ENCODE measurements at places on chromosomes 11 and 22.

DNA sequence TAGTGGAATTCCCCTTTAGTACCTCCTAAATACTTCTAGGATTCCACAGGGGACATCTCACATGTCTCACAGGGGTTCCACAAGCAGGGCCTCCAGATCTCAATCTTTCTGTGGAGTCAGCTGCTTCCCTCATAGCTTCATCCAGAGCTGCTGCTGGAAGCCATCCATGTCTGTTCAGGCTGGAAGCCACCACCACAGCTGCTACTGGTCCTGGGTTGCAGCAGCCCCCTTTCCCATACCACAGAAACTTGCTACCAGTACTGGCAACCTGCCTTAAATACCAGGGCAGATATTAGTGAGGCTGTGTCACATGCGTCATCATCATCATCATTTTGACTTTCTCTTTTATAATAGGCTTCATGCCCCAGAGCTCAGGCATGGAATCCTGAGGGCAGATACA lies 242.7 kb upstream of the NCAM1 start:
- DNase-seq: no peak

- no peak for DNase-seq
Observed at GRCh38 chr22:23113067-23113846, 28.5 kb downstream of the RSPH14 start.

GRCh38 chr11:125404157-125404810 lies 91.8 kb downstream of the FEZ1 start:
- DNase-seq: no peak

DNA sequence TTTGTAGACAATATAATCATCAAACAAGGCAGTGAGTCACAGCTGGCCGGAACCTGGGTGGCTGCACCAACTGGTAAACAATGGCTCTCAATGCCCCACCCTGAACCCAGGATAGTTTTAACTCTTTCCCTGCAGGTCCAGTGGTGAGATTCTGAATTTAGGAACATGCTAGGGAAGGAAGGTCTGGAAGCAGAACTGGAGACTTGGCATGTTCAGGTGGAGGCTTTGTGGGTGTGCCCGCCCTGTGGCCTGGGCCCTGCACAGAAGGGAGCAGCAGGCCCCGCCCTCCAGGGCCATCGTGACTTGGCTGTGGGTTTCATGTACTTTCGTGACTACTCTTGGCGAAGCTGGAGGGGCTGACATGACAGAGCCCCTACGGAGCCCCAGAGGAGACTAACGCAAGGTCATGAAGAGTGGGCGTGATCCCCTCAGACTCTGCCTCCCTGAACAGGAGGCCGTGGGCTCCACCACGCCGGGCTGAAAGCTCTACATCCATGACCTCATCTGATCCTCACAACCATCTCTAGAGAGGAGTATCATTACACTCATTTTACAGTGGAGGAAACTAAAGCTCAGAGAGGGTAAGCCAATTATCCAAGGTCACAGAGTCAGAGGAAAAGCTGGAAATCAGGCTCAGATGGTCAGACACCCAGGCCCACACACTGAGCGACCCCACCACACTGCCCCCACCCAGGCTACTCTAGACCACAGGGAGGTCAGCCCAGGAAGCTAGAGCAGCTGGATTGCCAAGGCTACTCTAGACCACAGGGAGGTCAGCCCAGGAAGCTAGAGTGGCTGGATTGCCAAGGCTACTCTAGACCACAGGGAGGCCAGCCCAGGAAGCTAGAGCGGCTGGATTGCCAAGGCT lies 27.3 kb downstream of the MAFF start:
- DNase-seq: no peak

GRCh38 chr11:133501643-133502539 lies 30.4 kb downstream of the OPCML start:
- DNase-seq: no peak

GRCh38 chr11:20099527-20099926 lies 60.7 kb downstream of the DBX1 start:
- DNase-seq: no peak

DNA sequence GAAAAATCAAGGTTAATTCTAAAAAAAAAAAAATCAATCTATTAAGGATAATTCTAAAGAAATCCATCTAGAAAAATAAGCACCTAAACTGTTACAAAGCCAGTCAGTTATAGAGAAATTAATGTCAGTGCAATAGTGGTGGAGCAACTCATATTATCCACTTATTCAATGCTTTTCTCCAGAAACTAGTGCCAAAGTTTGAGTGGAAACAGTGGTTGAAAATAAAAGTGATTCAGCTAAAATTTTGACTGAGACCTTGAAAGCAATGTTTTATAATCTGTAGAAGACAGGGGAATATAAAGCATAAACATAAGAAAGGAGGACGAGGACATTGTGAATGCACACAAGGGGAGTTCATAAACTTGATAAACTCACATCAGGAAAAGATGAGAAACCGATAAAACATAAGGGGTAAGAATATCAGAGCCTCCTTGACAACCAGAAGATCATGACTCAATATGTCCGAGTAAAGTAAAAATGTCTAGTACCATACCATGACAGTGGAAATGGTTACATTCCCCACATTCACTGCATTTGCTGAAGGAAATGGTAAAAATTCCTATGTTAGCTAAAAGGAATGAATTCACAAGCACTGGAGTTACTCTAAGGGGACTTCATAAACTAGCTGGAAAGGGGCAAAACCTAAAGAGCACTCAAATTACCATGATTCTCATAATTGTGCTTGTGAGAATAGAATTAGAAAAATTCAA lies 58.7 kb upstream of the SLC5A12 start:
- no peak for DNase-seq

DNA sequence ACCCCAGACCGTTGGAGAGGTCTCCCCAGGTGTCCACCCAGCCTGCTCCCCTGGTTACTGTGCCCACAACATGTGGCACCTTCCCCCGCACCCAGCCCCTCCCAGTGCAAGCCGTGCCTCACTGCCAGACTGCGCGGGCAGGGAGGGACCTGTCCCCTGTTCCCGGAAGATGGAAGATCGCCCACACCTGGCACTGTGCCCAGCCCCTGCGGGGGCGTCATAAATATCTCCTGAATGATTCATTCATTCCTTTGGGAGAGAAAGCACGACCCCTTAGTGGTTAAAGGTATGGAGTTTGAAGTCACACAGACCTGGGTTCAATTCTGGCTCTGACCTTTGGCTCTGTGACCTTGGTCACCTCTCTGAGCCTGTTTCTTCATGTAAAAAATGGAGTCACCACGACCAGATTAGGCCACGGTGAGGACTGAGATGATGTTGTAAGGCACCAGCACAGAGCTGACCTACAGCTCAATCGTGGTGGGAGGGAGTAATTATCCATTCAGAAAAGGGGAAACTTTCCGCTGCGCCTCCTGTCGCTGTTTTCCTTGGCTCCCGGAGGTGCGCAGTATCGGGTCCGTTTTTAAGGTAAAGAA lies 497 bp upstream of the SYT12 start:
- no peak for DNase-seq

GRCh38 chr11:70862093-70862492 lies 390.3 kb downstream of the SHANK2 start:
- no peak for DNase-seq

- no peak for DNase-seq
Observed at GRCh38 chr11:67032830-67033551, 10.1 kb downstream of the SYT12 start.

DNA sequence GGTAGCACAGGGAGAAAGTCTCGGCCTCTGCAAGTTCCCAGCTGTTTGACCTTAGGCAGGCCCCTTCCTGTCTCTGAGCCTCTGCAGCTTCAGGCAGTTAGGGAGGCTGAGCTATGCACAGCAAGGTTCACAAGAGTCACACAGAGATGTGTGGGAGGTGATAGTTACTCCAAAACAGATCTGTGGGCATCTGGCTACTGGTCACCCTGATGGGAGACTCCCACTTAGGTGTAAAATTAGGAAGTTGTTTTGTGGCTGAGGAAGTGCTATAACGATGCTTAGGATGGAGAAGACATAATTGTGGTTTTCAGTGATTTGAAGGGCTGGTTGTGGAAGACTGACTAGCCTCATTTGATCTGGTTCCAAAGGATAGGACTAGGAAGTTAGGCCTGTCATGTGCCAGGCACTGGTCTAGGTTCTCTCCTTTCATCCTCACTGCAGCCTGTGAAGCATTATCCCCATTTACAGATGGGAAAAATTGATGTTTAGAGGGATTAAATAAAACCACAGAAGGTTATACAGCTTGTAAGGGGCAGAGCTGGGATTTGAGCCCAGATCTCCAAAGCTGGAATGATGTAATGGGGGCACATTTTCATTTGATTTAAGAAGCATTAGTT lies 13.5 kb downstream of the ACO2 start:
- DNase-seq: no peak

GRCh38 chr22:36948273-36949225 lies 35.1 kb downstream of the CSF2RB start:
- DNase-seq: no peak

DNA sequence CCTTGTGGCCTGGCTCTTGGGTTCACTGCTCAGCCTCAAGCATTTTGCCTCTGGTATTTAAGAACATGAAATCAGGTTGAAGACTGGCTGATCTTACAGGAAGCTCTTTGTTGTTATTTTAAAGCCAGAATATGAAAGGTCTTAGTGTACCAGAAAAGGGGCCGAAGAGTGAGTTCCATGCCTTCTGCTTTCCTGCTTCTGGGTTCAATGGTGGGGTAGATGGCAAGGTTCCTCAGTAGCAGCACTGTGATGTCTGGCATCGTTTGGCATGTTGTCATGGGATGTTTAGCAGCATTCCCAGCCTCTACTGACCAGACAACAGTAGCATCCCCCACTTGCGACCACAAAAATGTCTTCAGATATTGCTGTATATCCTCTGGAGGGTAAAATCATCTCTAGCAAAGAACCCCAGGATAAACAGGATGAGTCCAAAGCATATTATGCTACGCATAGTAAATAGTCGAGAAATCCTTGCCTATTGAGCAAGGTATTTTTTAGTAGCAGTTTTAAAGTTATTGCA lies 2.4 kb downstream of the VPS26B start:
- no peak for DNase-seq

GRCh38 chr22:37491559-37492427 lies 5.6 kb upstream of the MFNG start:
- DNase-seq: no peak

DNA sequence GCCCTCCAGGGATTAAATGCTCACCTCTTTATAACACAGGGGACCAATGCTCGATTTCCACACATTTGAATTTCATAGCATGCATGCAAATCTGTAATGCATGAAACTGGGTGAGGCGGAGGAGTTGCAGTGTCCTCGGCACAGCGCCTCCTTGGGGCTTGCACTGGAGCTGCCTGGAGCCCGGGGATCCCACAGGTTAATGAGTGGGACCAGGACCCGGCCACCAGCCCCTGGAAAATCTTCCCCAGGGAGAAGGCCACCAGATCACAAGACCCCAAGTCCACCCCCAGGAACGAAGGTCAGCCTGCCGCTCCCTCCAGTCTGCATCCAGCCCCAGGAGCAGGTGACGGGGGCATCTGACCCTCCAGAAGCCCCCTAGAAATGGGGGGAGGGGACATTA lies 119.1 kb downstream of the MN1 start:
- DNase-seq: no peak

DNA sequence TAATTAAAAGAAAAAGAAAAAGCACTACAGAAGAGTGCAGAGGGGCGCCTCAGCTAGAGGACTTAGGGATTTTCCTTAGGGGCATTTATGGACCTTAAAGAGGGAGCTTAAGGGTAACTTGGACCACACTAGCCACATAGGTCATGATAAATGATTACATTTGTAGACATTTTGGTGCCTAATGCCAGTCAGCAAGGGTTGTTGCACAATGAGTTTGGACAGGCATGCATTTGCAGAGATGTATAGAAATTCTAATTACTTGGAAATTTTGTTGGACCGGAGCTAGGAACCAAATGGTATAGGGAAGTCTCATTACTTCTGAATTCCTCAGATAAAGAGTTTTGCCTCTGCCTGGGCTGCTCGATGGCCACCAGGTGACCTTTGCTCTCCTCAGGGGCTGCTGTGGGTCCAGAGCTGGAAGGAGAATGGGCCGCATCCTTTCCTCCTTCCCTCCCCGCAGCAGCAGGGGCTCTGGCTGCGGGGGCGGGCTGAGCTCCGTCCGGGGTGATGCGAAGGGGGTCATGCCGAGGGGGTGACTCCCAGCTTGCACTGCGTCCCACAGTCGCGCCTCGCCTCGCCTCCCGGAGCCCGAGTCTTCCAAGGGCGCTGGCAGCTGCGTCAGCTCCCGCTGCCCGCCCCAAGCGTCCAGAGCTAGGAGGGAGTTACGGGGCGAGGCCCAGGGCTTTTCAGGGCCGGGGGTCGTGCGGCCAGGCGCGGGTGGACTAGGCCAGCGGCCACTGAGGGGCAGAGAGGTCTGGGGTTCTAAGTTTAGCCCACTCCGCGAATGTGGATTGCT lies 20.3 kb upstream of the MALAT1 start:
- DNase-seq: no peak

- no peak for DNase-seq
Observed at GRCh38 chr11:73498343-73498742, 99.6 kb downstream of the FAM168A start.

- no peak for DNase-seq
Observed at GRCh38 chr11:134569195-134569594, 157.2 kb upstream of the B3GAT1 start.

DNA sequence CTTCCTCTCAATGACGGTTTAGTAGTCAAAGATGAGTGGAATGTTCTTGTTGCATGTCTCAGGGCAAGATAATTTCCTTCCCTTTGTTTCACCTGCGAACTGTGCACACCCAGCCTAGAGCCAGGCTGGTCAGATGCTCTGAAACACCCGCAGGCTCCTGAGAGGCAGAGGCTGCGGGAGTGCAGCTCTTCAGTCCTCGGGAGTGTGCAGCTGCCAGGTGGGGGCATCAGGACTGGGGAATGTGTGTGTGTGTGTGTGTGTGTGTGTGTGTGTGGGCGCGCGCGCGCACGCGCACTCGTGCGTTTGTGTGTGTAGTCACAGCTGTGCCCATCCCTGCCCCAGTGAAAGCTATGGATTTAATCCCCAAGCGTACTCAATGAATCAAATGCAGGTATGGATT lies 136.2 kb upstream of the NTM start:
- no peak for DNase-seq

DNA sequence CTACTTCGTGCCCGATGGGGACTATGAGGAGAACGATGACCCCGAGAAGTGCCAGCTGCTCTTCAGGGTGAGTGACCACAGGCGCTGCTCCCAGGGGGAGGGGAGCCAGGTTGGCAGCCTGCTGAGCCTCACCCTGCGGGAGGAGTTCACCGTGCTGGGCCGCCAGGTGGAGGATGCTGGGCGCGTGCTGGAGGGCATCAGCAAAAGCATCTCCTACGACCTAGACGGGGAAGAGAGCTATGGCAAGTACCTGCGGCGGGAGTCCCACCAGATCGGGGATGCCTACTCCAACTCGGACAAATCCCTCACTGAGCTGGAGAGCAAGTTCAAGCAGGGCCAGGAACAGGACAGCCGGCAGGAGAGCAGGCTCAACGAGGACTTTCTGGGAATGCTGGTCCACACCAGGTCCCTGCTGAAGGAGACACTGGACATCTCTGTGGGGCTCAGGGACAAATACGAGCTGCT lies 751 bp downstream of the FIBIN start:
- no peak for DNase-seq

GRCh38 chr11:31690041-31690440 lies 121.1 kb downstream of the PAX6 start:
- no peak for DNase-seq

- no peak for DNase-seq
Observed at GRCh38 chr11:61069427-61069826, 32.9 kb upstream of the CD5 start.

GRCh38 chr11:15690320-15690719 lies 575.6 kb downstream of the INSC start:
- no peak for DNase-seq

GRCh38 chr11:65549096-65549495 lies 9.1 kb downstream of the LTBP3 start:
- DNase-seq: no peak

All from activated CD4-positive, alpha-beta T cell treated with anti-CD3 and anti-CD28 coated beads for 24 hours (primary cell).